ENCODE measurements at places on chromosomes 6 and 20.

DNA sequence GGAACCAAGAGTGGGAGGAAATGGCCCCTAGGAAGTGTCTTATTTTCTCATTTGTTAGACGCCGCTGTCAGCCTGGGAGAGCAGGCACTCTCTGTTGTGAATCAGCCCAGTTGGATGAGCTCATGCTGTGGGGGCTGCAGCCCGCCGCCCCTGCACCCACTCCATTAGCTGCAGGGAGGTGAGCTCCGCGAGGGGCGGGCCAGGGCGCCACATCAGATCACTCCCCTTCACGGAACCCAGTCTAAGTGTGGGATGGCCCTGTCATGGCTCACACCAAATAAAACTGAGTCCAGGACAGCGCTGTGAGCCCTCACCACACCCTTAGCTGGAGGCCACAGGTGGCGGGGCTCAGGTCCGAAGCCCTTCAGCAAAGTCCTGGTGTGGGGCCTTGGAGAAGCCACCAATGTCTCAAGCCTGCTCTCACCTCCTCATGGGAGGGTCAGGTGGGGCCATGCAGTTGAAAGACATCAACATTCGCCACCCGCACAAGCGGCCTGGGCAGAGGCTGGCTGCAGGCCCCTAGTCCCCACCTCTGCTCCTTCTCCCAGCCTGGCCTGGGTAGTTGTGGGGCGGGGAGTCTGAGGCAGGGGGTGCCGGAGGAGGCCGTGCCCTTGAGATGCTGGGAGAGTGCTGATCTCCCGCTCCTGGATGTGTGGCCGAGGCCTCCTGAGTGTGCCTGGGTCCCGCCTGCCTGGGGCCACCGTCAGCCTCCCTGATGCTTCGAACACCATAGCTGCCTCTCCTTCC, 66.2 kb upstream of the SLCO4A1 start:
- no peak for DNase-seq

GRCh38 chr6:21678990-21679389, 85.4 kb downstream of the SOX4 start:
- DNase-seq = no peak

DNA sequence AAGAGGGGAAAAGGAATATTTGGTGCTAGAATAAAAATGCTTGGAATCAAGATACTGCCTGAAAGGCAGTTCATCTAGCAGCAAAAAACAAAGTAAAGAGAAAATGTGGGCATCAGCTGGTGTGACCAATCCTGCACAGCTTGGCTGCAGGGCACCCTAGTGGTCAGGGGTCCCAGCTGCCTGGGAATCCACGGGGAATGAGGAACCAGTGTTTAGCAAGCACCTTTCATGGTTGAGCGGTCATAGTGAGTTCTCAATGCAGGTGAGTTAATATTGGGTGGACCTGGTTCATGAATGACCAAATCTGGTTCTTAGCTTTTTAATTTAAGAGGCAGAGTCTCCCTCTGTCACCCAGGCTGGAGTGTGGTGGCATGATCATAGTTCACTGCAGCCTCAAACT, 53.3 kb downstream of the CAP2 start:
- DNase-seq = no peak

DNA sequence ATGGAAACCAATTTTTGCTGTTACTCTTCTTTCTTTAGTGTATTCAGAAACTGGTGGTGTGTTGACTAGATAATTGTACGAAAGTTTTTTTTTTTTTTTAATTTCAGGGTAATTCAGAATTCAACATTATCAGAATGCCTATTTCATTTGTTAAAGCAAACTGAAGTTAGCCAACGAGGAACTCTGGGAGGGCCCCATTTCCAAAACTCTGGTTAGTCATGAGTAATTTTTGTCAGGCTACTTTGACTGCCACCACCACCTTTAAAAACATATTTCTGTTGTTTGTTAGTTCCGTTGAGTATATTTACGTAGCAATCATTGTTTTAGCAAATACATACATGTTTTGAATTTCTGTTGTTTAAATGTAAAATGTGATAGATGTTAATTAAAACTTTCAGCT, 763 bp downstream of the ZKSCAN8 start:
- no peak for DNase-seq

- no peak for DNase-seq
Observed at GRCh38 chr20:57059055-57059596, 207.3 kb downstream of the BMP7 start.

DNA sequence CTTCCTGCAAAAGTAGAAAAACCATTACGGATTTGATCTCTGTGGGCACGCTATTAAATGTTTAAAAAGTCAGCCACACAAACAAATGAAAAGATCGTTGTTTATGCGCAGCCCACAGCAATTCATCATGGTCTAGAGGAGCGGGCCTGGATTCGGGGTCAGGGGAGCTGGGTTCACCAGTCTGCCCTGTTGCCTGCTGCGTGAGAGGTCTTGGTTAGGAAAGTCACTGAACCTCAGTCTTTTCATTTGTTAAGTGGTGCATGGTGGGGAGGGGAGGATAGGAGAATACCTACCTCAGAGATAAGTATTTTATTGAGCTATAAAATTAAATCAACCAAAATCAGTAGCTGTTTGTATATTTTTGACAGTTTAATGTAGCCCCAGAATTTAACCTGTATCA, 47.3 kb upstream of the FYN start:
- no peak for DNase-seq

GRCh38 chr20:33169176-33169794, 1.3 kb downstream of the BPIFA2 start:
- DNase-seq = no peak

GRCh38 chr20:41011551-41012067, 17.0 kb upstream of the TOP1 start:
- no peak for DNase-seq

DNA sequence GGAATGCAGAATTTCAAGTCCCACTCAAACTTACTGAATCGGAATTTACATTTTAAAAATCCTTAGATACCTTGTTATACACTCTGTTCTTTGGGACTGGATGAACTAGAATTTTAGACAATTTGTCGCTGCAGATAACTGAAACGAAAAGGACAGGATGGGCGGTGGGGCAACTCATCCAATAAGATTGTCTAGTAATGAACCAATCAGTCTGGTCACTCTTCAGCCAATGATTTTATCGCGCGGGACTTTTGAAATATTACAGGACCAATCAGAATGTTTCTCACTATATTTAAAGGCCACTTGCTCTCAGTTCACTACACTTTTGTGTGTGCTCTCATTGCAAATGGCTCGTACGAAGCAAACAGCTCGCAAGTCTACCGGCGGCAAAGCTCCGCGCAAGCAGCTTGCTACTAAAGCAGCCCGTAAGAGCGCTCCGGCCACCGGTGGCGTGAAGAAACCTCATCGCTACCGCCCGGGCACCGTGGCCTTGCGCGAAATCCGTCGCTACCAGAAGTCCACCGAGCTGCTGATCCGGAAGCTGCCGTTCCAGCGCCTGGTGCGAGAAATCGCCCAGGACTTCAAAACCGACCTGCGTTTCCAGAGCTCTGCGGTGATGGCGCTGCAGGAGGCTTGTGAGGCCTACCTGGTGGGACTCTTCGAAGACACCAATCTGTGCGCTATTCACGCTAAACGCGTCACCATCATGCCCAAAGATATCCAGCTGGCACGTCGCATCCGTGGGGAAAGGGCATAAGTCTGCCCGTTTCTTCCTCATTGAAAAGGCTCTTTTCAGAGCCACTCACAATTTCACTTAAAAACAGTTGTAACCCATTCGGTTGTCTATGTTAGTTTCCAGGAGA, 41.9 kb upstream of the HFE start:
- peak; percentile 73 for DNase-seq
